Right renal cortex interstitium (tissue), 3 donors: ENCODE measurements at places on chromosomes 12 and 14. TPM values are rescaled to one million over a fixed set of nuclear protein-coding genes. Genes with fewer than 3 reads are reported as not detected.

- no peak for DNase-seq
These were observed 41.8 kb upstream of the SMUG1 start for GRCh38 chr12:54230555-54230954.

The P2RX7 gene
- 0.86 TPM for polyA plus RNA-seq

DNA sequence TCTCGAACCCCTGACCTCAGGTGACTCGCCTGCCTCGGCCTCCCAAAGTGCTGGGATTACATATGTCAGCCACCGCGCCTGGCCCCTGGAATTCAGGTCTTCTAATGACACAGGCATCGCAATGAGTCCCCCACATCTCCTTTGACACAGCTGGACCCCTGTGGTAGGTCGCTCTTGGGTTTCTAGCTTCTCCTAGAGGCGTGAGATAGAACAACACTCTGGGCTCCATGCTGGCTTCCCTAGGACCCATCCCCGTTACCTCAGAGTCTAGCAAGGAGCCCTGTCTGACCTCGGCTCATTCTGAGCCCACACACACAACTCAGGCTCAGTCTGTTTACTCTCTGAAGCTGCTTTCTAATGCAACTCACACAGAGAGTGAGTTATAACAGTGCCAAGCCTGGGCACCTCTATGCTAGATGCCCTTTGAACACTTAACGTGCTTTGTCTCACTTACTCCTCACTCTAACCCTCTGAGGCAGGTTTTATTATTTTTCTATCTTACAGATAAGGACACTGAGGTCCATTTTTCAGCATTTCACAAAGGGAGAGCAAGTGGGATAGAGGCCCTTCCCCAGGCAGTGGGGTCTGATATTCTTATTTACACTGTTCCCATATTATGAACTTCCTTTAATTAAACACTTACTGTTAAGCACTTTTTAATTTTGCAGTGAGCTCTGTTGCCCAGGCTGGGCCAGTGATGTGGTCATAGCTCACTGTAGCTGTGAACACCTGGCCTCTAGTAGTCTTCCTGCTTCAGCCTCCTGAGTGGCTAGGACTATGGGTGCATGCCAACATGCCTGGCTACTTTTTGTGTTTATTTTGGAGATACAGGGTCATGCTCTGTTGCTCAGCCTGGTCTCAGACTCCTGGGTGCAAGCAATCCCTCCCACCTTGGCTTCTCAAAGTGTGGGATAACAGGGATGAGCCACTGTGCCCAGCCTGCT is 40.6 kb upstream of the RBM19 start:
- DNase-seq, result no peak

The NR1H4 gene
- polyA plus RNA-seq, result 17.7 TPM

The SLC10A1 gene
- not detected for polyA plus RNA-seq

The SELPLG gene
- polyA plus RNA-seq, result 2.7 TPM

GRCh38 chr14:58663494-58664111 is 25.8 kb downstream of the DACT1 start:
- DNase-seq, result no peak

The AQP2 gene
- polyA plus RNA-seq, result 78.6 TPM

DNA sequence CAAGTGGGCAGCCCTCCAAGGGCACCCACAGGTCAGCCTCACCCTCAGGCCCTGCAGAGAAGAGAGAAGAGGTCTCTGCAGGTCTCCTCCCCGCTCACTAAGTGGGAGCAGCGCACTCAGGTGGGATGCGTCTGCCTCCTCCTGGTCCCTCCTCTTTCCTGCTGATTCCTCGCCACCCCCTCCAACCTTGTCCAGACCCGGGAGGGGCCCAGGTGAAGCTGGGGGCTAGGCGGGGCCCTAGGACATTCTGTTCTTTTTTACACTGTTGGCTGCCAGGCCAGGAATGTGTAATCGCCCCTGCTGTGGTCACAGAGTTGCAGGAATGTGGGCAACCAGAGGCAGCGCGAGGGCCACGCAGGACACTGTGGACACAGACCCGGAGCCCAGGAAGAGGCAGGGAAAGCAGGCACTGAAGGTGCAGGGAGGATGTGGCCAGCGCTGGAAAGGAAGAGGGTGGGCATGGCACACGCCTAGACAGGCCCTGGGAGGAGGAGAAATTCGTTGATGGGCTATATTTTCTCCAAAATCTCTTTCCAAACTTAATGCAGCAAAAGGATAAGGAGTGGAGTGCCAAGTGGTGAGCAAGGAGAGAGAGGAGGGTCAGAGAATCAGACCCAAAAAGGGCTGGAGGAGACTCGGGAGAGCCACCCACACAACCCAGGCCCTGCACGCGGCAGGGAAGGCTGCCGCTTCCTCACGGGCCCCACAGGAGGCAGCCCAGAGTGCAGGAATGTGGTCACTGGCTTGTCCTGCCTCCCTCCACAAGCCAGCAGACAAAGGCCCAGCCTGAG is 911 bp upstream of the SCNN1A start:
- DNase-seq, result no peak

DNA sequence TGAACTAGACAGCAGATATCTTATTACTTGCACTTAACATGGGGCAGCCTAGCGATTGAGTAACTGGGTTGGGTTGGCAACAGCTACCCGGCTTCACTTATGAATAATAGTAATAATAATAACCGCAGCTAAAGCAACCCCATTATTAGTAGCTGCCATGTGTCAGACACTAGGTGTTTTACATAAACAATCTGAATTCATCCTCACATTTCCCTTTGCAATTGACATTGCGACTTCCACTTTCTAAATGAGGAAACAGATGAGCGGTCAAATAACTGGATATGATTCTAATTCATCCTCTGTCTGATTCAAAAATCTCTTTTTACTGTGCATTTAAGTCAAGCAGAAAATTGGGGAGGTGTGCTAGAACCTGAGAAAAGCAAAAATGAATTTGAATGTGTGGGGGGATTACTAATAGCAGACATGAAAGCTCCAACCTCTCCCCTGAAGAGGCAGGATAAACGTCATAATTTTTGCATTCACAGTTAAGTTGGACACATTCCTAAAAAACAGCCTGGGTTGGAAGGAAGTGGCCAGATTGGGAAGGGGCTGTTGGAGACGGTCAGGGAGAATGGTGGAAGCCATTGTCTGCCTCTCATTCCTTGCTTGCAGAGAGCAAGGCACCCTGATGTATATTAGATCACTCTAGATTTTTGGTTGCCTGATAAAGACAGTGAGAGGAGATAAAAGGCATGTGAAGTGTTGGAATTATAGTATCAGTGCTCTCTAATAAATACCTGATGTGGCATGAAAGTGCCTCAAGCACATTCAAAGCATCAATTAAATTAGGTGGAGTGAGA is 13.1 kb downstream of the EMP1 start:
- DNase-seq, result no peak

DNA sequence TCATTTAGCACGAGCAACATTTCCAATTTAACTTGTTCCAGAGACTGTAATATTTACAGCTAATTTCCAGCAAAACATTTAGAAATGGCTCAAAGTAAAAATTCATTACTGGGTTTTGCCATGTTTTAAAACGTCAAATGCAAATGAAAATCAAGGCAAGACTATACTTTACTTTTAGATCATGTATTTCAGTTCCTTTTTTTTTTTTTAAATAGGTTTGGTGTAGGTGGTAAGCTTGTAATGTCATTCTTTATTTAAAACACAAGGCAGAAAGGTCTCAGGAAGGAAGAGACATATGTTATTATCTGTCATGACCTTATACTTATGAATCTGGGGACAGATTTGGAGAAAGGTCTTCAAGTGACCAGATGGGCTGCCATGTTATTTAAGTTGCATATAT is 54.1 kb downstream of the GRIP1 start:
- no peak for DNase-seq

The TMEM106C gene
- 131 TPM for polyA plus RNA-seq

DNA sequence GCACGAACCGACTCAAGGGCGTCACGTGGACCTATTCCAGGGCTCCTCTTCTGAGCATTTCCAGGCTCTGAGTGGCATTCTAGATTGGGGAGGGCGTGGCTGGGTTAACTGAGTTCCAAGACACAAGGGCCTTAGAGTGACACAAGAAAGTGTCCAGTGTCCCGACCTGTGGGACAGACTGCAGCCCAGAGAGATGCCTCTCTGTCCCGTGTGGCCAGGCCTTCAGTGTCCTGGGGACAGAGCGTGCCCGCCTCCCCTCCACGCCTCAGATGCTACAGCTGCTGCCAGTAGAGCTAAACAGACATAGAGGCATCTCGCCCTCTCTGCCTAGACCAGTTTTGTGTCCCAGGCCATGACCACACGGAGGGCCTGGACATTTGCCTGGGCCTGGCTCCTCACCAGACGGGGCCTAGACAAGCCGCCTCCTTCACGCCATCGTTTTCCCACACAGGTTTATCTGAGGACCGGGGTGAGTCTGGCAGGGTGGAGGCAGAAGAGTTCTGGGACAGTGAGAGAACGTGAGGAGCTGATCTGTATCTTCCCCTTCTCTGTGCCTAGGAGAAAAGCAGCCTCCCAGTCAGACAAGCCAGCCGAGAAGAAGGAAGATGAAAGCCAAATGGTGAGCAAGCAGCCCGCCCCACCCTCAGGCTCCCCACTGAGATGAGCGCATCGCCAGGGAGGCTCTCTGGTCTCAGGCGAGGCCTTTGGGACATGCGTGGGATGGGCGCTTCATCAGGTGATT is 27.1 kb downstream of the DEGS2 start:
- no peak for DNase-seq

The C1S gene
- polyA plus RNA-seq, result 50.5 TPM
